H4 (cell line): ENCODE measurements at places on chromosomes 12 and 14.

DNA sequence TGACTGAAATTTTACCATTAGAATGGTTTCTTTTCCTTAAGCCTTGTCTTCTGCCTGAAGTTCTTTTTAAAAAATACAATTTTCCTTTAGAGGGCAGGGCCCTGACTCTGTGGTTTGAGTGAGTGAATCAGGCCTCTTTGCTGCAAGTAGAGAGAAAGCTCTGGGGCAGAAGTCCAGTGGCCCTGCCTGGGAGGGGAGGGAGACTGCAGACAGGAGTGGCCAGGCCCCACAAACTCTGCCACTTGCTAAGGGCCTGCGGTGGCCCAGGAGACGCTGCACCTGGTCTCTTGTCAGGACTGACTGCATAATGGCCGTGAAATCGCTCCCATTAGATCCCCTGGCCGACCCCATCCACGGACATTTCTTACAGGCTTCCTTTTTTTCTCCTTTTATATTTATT lies 25.5 kb downstream of the TSPAN11 start:
- no peak for DNase-seq

DNA sequence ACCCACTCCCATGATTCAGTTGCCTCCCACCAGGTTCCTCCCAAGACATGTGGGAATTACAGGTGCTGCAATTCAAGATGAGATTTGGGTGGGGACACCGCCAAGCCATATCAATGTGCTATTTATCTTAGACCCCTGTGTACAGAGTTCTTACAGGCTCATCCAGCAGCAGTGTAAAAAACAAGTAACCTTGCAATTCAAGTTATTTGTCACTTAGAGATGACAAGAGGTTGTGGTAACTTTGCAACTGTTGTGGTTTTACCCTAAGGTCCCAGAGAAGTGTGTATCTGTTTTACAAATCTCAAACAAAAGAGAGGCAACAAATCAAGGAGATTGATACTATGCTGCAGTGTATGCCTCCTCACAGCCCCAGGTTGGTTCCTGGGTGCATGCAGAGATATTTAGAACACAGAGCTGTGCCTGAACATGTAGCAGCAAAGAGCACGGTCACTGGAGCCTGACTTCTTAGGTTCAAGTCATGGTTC lies 11.5 kb upstream of the HELB start:
- no peak for DNase-seq

DNA sequence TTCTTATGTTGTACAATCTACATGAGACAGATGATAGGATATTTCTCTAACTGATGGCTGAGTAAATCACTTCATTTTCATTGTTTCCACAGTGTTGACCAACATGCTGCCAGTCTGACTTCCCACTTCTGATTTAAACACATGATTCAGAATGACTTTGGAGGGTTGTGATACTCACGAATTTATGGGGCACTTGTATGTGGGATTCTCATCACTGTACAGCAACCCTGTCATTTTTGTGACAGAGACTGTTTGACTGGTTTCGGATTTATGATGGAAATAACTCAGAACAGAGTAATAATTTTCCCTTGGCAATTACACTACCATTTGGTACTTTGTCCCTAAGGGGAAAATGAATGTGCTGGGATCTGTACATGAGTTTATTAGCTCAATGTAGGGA lies 333.8 kb downstream of the TRHDE start:
- no peak for DNase-seq

GRCh38 chr12:68580911-68581310 lies 29.8 kb upstream of the RAP1B start:
- DNase-seq: no peak

GRCh38 chr14:68683326-68683725 lies 109.5 kb downstream of the ZFP36L1 start:
- DNase-seq: no peak

- DNase-seq: no peak
Observed at GRCh38 chr12:130429656-130430505, 92.2 kb downstream of the PIWIL1 start.

- no peak for DNase-seq
Observed at GRCh38 chr14:105576525-105577088, 50.2 kb downstream of the TMEM121 start.

- no peak for DNase-seq
Observed at GRCh38 chr12:113230315-113231234, 9.3 kb downstream of the TPCN1 start.

- DNase-seq: peak; percentile 7
Observed at GRCh38 chr14:48536318-48536717, 860.9 kb upstream of the MDGA2 start.

DNA sequence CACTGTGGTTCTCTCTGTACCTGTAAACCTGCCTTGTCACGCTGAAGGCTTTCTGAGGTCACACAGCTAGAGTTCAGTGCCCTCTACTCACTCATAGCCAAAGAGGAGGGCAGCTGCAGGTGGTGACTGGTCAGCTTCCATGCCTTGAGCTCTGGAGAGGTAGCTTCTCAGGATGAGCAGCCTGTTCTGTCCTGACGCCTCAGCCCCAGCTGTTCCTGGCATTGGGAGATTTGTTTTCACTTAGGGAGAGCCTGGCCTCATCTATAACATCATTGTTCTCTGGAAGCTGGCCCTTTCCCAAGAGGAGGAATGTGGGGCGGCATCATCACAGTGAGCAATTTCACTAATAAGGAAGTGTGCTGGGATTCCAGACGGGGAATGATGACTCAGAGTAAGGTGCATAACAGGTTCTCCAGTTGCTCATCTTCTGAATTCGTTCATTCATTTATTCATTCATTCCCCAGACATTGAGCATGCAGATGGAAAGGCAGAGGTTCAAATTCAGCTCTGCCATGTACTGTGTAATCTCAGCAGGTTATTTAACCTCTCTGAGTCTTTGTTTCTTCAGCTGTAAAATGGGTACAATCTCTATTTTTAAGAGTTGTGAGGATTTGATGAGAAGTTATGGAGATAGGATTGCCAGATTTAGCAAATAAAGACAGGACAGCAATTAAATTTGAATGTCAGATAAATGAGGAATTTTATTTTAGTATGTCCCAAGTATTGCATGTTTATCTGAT lies 255.8 kb upstream of the CRY1 start:
- DNase-seq: peak; percentile 80

- DNase-seq: peak; percentile 98
Observed at GRCh38 chr12:26239122-26239851, 43.9 kb downstream of the SSPN start.

GRCh38 chr12:75635606-75636444 lies 124.4 kb upstream of the KRR1 start:
- DNase-seq: peak; percentile 94

DNA sequence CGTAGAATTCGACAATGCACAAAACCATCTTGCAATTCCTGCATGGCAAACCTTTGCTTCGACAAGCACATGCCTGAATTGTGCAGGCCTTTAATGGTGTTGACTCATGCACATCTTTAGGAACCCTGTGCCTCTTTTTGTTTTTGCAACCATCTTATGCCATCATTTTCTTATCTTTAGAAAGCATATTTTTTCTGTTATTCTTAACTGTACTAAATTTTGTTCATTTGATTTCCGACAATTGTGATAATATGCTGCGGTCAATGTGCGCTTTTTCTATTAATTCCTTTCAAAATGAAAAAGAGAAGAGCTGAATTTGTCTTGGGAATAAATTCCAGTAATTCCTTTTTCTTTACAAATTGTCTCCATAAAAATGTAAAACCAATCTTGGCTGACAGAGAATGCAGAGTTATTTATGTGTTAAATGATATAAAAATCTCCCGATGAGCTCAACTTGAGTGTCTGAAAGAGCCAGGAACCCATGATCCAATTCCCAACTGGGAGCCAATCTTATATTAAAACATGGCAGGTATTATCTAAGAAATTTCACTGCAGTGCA lies 20.1 kb upstream of the CDK17 start:
- DNase-seq: no peak

DNA sequence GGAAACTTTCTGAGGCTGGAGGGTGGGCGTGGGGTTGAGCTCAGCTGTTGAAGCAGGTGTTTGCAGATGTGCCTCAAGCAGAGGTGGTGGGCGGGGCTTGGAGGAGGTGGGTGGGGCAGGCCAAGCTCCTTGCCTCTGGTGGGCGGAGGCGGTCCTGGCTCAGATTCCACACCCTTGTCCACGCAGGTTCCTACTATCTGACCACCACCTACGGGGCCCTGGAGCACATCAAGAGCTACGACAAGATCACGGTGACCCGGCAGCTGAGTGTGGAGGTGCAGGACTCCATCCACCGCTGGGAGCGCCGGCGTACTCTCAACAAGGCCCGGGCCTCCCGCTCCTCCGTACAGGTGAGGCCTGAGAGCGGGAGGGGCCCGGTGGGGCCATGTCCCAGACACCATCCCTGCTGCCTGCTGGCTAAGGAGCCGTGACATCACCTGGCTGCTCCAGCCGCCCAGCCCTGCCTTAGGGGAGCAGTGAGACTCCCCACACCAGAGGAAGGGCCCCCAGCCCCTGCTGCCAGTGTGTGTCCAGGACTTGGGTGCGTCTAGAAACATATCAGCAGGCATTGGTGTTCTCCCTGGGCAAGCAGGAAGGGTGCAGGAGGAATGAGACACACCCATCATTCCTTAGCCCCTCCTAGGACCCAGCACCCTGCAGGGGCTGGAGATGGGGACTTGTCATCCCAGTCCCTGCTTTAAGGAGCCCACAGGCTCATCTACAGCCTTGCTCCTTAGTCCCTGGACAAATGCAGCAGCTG lies 63.4 kb downstream of the LGMN start:
- DNase-seq: no peak

DNA sequence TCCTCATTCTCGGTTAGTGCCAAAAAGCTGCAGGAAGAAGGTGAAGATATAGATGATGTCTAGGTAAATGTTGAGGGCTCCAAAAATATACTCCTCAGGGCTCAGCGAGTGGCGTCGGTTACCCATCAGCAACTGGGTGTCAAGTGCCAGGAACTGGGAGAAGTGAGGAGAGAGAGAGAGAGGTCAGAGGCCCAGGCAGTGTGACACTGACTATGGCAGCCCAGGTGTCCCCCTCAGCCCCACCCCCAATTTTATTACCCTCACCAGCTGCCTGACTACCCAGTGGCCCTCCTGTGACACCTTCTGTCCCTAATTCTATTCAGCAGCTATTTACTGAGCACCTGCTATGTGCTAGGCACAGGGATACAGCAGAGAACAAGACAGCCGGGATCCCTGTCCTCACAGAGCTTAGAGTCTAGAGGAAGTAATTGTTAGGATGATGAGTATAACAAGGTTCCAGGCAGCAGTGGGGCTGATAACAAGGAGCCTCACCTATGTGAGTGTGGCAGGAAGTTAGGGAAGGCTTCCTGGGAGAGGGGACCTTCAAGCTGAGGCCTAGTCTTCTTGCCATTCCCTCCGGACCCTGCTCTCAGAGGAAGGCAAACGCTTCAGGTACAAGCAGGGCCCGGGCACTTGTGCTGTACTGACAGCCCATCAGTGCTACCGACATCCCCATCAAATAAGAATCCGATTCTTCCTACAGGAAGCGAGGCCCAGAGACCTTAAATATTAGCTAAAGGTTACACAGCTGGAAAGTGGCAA lies 27.8 kb upstream of the BCDIN3D start:
- DNase-seq: no peak
